CD4-positive, alpha-beta T cell treated with Interleukin-6 for 4 hours (primary cell): ENCODE measurements at places on chromosomes 7 and 10.

DNA sequence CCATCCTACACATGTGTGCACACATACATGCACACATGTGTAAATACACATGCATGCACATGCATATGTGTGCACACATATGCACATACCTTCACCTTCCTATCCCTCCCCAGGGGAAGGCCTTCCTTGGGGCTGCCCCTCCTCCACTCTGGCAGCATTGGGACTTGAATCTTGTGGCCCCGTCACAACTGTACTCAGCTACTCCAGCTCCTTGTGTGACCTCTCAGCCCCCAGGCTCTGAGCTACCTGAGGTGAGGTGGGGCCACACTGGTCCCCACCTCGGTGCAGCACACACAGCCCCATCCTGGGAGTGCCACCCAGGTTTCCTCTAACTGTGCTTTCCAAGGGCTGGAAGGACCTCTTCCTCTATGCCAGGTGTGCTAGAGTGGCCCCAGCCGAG, 116.0 kb downstream of the LHPP start:
- DNase-seq: no peak

DNA sequence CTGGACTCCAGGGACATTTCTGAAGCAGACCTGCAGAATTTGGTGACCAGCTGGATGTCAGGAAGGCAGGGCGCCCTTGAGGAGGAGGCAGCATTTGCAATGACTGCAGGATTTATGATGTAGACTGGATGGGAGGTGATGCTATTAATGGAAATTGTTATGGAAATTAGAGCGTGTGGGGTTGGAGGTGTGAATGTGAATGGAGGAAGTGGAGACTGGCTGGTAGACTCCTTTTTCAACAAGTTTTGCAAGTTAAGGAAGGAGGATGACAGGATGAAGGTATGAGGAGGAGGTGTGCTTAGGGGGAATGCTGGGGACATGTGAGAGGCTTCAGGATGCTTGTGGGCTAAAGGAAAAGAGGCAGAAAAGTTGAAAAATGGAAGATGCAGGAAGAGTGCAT, 137.0 kb downstream of the TMEM178B start:
- DNase-seq: no peak

- DNase-seq: no peak
Observed at GRCh38 chr7:89073776-89074175, 278.2 kb upstream of the TEX47 start.

DNA sequence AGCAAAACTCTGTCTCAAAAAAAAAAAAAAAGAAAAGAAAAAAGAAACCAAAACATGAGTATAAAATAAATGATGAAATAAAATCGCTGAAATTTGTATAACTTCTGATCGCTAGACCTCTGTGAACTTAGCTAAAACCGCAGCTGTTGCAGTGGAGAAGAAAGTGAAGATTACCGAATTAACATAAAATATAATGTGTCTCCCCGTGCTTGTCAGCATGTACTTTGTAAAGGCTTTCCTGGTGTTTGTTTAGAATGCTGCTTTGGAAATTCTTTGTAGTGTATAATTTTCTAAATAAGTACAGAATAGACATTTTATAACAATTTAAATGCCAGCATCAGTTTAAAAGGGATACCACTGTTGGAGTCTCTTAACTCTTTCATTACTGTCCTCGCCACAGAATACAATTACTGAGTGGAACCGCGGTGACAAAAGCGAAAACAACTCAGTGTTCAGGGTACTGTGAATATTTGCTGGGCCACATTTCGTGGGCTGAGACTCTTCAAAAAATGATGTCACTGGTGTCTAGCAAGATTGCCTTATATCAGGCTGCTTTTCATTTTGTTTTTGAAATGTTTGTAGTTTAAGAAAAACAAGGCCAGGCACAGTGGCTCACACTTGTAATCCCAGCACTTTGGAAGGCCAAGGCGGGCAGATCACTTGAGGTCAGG, 167.7 kb downstream of the NSUN6 start:
- DNase-seq: no peak

DNA sequence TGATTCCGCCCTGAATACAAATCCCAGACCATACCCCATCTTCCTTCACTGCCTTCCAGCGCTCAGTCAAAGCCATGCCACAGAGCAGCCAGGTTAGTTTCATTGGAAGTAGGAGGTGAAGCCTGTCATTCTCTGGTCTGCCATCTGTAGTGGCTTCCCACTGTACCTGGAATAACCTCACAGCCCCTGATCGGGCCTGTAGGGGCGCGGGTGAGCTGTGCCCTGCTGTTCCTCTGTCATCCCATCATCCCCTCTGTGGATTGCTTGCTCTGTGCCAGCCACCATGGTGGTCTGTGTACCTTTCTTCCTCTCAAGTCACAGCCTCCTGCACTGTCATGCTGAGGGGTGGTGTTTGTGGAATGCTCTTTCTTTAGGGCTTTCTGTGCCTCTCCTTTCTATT, 155.1 kb downstream of the ZNF22 start:
- DNase-seq: no peak

- no peak for DNase-seq
Observed at GRCh38 chr7:29131678-29132077, 14.7 kb downstream of the CPVL start.
